ENCODE measurements at places on chromosomes 16 and 17.

- DNase-seq, result no peak
Observed at GRCh38 chr17:69999253-69999652, 75.8 kb upstream of the KCNJ16 start.

- DNase-seq, result peak; percentile 85
Observed at GRCh38 chr17:58335061-58335731, 6.6 kb upstream of the TSPOAP1 start.

DNA sequence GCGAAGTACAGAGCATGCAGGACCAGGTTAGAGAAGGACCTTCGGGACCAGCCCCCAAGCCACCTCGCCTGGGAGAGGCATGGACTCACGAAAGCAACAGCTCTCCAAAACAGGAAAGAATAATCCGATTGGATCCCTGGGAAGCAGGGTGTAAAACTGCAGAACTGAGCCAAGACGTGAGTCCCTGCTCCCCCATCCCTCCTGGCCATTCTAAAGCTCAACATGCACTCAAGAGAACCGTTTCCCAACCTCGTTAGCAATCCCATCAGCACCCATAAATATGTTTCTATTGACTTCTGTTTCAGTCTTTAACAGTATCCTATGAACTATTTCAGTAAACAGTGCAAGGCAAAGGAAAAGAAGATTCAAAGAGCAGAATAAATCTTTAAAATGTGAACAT lies 167.0 kb downstream of the COPRS start:
- DNase-seq, result no peak

DNA sequence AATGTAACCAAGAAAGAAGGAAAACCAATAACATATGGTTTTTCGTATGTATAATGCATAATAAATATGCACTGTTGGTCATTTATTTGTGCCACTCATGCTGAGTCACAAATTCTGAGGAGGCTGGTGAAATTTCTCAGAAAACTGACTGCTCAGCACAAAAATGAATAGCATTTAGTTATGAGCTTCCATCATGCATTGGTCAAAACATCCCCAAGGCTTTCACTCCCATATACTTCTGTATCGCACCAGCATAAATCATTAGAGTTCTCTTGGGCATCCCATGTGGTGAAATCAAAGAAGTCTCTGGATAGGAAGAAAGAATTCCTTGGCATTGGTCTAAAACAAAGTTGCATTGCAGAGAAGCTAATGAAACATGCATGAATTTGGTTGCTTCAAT lies 785.6 kb upstream of the CDH8 start:
- DNase-seq, result no peak

GRCh38 chr16:4506450-4506849 lies 30.3 kb downstream of the HMOX2 start:
- DNase-seq, result peak; percentile 75

DNA sequence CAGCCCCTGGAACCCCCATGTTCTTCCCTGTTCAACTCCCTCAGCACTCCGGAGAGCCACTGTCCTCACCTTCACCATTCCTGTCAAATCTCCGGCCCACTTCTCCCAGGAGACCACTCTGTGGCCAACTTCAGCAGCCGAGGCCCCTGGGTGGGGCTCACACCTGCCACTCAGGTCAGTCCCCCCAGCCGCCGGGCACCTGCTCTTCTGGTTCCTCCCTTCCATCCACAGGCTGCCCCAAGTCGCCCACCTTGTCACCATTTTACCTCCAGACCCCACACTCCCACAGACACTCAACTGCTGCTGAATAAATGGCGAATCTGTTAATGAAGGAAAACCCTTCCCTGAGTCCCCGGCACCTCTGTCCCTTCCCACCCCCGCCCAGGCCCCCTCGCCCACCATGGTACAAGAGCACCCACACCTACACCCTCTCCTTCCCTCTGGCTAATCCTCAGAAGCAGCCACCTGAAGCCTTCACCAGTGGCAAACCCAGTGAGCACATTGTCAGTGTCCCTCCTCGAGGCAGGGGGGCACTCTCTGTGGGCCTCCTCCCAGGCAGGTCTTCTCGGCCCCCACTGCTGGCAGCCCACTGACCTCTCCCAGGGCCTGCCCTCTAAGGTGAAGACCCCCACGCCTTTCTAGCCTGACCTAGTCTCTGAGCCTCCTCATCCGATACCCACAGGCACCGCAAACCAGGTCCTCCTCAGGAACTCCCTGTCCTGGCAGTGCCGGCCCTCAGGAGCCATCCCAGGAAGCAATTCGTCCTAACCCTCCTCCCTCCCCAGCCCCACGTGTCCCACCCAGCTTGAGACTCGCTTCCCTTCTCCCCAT lies 8.2 kb downstream of the CANT1 start:
- no peak for DNase-seq

DNA sequence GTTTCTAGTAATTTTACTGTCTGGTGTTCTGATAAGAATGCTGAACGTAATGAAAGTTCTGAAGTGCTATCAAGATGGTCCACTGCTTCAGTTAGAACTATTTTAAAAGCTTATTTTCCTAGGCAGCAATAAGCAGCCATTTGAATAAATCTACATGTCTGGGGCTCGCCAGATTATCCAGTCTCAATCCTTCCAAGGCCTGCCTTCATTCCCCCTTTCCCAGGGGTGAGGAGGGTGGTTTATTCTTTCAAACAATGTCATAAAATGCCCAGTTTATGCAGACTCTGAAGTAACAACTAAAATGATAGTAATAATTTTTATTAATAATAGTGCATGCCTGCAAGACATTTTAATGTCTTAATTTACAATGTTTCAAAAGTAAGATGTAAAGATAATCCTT lies 2.4 kb downstream of the CDH11 start:
- no peak for DNase-seq

GRCh38 chr17:38556239-38556638 lies 49.5 kb downstream of the SRCIN1 start:
- no peak for DNase-seq

- DNase-seq, result peak; percentile 92
Observed at GRCh38 chr17:79997011-79997660, 38.5 kb downstream of the TBC1D16 start.

GRCh38 chr17:18117982-18118975 lies 9.7 kb downstream of the MYO15A start:
- DNase-seq, result no peak

DNA sequence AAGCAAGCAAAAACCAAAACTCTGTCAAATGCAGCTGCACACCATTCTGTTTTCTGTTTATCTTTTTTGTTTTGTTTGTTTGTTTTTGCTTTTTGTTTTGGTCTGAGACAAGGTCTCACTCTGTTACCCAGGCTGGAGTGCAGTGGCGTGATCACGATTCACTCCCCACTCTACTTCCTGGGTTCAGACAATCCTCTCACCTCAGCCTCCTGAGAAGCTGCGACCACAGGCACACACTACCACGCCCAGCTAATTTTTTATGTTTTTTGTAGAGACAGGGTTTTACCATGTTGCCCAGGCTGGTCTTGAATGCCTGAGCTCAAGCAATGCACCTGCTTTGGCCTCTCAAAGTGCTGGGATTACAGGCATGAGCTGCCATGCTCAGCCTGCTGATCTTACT lies 19.3 kb upstream of the SLFN13 start:
- DNase-seq, result peak; percentile 12

Data from activated CD4-positive, alpha-beta T cell treated with anti-CD3 and anti-CD28 coated beads, Interleukin-10, Interleukin-2, amounts not matched to agents 100 ng/mL and 50 ng/mL, durations not matched to agents 16 hours and 8 hours (primary cell).